ENCODE measurements at places on chromosomes 3 and 15. TPM values are rescaled to one million over a fixed set of nuclear protein-coding genes. Genes with fewer than 3 reads are reported as not detected.

Gene GOLGA6L7
- not detected for total RNA-seq

Gene ZNF445
- 9.5 TPM for total RNA-seq

Gene IGF2BP2
- 67.8 TPM for total RNA-seq

DNA sequence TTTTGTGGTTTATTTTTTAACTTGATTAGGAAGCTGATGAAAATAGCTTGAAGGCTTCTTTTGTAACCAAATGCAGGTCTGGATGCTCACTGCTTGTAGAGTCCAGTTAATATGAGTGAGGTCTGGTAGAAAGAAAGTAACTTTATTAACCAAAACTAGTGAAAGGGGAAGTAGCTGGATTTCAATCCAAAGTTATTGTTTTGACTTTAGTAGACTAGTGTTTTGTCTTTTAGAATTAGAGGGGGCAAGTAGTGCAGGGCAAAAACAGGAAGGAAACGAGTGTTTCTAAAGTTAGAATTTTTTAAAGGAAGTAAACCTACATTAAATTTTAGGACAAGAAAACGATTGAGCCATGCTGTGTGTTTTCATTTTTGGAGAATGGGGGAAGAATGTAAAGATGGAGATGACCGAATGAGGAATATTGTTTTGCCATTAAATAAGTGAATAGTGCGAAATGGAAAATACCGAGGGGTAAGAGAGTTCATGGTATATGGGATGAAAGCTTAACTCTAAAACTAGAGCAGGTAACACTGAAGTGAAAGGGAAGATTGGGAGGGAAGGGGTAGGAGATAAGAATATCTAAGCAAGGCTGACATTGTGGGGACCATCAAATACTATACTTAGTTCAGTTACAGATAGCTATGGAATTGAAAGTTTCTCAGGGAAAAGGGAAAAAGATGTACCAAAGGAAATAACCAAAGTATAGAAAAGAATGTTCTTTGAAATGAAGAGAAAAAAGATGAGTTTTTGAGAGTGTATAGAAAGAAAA is 40.0 kb downstream of the USP3 start:
- no peak for DNase-seq

GRCh38 chr3:124201786-124202185 is 209.9 kb upstream of the ROPN1 start:
- no peak for DNase-seq

- DNase-seq: no peak
Measured at GRCh38 chr15:35777061-35777460, 231.1 kb upstream of the DPH6 start.

DNA sequence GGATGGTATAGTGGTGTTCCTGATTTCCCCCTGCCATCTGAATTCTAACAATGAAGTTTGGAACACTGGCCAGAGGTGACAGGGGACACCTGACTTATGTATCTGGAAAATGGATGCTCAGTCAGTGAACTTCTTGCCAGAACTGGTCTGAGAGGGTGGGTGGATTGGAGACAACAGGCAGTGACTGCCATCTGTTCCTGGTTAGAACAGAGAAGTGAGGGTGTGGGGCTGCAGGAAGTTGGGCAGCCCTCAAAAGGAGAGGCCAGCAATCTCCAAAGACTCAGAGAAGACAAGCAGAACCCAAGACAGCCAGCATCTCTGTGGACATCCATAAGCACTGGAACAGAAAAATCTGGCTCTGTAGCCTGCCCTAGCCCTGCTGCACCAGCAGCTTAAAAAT is 50.5 kb downstream of the ANP32A start:
- DNase-seq: no peak

- DNase-seq: no peak
Measured at GRCh38 chr15:74630284-74631086, 14.8 kb downstream of the CLK3 start.

DNA sequence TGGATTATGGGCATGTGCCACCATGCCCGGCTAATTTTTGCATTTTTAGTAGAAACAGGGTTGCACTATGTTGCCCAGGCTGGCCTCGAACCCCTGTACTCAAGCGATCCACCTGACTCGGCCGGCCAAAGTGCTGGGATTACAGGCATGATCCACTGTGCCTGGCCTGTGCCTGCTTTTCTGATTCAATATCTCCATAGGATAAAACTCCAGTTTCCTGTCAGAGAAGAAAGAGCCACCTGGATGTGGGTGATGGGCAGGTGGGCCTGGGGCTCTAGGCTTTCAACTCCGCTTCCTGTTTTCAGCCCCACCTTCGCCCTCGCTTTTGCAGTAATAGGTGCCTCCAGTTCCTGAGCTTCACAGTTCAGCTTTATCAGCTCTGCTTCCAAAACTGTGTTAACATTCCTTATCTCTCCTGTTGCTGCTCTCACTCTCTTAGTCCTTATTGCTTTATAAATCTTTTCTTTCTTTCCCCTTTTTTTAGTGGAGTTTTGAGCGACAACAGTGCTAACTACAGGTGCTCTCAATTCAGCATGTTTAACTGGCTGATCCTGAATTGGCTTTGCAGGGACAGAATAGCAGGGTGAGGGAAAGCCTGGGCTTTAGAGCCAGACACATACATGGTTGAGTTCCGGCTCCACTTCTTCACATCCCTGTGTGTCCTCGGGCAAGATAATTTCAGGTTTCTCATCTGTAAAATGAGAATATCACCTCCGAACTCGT is 21.1 kb upstream of the PDE8A start:
- no peak for DNase-seq

DNA sequence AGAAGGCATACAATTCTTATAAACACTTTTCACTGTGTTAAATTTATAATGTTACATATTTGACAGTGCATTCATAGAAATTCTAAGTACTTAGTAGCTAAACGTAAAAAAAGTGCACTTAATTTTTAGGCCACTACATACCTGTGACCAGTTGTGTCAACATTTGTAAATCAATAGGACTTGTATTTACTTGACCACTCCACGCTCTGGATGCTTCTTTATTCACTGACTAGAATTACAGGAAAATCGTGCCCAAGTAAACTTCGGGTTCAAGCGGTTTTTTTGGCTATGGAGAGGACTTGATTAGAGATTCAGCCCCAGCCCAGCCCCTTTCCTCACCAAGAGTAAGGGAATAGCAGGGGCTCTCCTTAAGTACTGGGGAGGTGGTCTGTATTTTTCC is 21.8 kb downstream of the WDR53 start:
- DNase-seq: no peak

DNA sequence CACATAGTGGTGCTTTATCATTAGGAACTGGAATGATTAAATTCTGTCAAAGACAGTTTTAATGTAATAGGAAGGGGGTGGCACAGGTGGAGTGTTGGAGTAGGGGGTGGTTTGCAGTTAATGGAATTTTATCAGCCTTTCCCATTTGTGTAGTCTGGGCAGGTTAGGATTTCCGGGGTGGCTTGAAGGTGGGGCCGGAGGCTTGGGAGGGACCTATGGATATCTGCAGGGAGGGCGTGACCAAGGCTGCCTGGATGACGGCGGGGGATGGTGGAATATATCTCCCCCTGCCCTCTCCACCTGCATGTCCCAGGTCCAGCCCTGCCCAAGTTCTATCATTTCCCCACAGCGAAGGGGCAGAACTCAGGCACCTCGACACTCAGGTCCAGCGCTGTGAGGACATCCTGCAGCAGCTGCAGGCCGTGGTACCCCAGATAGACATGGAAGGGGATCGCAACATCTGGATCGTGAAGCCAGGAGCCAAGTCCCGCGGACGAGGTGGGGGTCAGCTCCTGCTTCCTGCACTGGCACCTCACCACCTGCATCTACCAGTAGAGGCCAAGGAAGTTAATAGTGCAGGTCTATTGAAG is 15.5 kb downstream of the TTLL3 start:
- DNase-seq: no peak

GRCh38 chr15:76233921-76234320 is 77.3 kb downstream of the ETFA start:
- no peak for DNase-seq

All from fibroblast of villous mesenchyme (primary cell).